Cardiac septum (tissue), 1 donor: ENCODE measurements at places on chromosomes 2 and 18. TPM values are rescaled to one million over a fixed set of nuclear protein-coding genes. Genes with fewer than 3 reads are reported as not detected.

Gene PRKD3
- 13.5 TPM for total RNA-seq

Gene KCNS3
- 3.7 TPM for total RNA-seq

Gene KLHL14
- 0.11 TPM for total RNA-seq

Gene CCDC68
- total RNA-seq, result 4.1 TPM

Gene MBD2
- total RNA-seq, result 33.4 TPM

Gene PROM2
- total RNA-seq, result 0.83 TPM

Gene ALS2
- total RNA-seq, result 36.5 TPM

Gene IL18RAP
- total RNA-seq, result 0.70 TPM

Gene OBSL1
- total RNA-seq, result 199 TPM

Gene COL5A2
- 16.0 TPM for total RNA-seq

Gene POTEC
- not detected for total RNA-seq

Gene GAL3ST2
- total RNA-seq, result not detected

Gene MFSD6
- 14.4 TPM for total RNA-seq

Gene ADCYAP1
- 0.22 TPM for total RNA-seq

Gene GALNT3
- 0.27 TPM for total RNA-seq

Gene SLC14A1
- 12.4 TPM for total RNA-seq

Gene SKA1
- 0.13 TPM for total RNA-seq

Gene MAPRE3
- 43.1 TPM for total RNA-seq

Gene ATP8B1
- total RNA-seq, result 9.3 TPM

Gene NFU1
- total RNA-seq, result 90.3 TPM

Gene DYNAP
- total RNA-seq, result not detected

Gene ALPP
- total RNA-seq, result not detected

Gene DNAJC5G
- 1.6 TPM for total RNA-seq

Gene UNC80
- 2.1 TPM for total RNA-seq

Gene GREB1
- 2.9 TPM for total RNA-seq

Gene FAP
- 10.4 TPM for total RNA-seq

Gene VIL1
- total RNA-seq, result not detected

Gene CMPK2
- total RNA-seq, result 5.5 TPM

Gene MXD1
- 6.2 TPM for total RNA-seq

Gene IL18R1
- total RNA-seq, result 1.3 TPM

Gene ATP6V1B1
- 0.43 TPM for total RNA-seq

Gene SS18
- 42.4 TPM for total RNA-seq

Gene IL36A
- not detected for total RNA-seq

Gene AQP4
- 0.75 TPM for total RNA-seq

Gene TIGD1
- total RNA-seq, result 2.5 TPM

Gene CFAP221
- 1.2 TPM for total RNA-seq

Gene FSHR
- total RNA-seq, result not detected

Gene CCDC74A
- total RNA-seq, result 1.1 TPM

Gene GALNT5
- 0.35 TPM for total RNA-seq

Gene LYG1
- 0.57 TPM for total RNA-seq

Gene MROH2A
- total RNA-seq, result not detected

Gene GRB14
- total RNA-seq, result 2.2 TPM

Gene SPATA3
- total RNA-seq, result not detected

Gene CNGA3
- total RNA-seq, result not detected

Gene KATNAL2
- total RNA-seq, result 5.7 TPM

Gene SIX2
- 0.89 TPM for total RNA-seq

Gene RESP18
- not detected for total RNA-seq

Gene PLCD4
- 0.67 TPM for total RNA-seq

Gene TNFAIP6
- 4.9 TPM for total RNA-seq

Gene MALT1
- 12.8 TPM for total RNA-seq

Gene CD226
- 2.4 TPM for total RNA-seq

Gene LYG2
- not detected for total RNA-seq

Gene INPP5D
- 6.2 TPM for total RNA-seq

Gene IL36RN
- not detected for total RNA-seq

Gene COL4A4
- total RNA-seq, result 3.0 TPM
